NCI-H1694 treated with DMSO at 0.1 percent for 48 hours (cell line): ENCODE measurements at places on chromosomes 2 and 18.

DNA sequence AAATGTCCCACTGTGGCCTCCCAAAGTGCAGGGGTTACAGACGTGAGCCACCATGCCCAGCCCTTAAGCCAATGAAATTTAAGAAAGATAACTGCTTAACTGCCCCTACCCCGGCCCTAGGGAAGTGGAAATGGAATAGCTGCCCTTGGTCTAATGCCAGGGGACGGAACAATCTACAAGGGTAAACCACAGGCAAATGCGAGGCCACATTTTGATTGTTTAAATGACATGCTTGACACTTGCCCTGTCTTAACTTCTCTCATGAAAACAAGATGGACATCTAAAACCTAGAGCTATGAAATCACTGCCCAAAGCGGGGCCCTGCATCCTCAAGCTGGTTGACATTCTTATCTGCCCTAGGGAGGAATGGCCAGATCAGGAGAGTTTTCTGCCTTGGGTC is 5.5 kb upstream of the ITSN2 start:
- DNase-seq, result no peak

- no peak for DNase-seq
These were observed 476.3 kb downstream of the TRIB2 start for GRCh38 chr2:13193075-13193474.

DNA sequence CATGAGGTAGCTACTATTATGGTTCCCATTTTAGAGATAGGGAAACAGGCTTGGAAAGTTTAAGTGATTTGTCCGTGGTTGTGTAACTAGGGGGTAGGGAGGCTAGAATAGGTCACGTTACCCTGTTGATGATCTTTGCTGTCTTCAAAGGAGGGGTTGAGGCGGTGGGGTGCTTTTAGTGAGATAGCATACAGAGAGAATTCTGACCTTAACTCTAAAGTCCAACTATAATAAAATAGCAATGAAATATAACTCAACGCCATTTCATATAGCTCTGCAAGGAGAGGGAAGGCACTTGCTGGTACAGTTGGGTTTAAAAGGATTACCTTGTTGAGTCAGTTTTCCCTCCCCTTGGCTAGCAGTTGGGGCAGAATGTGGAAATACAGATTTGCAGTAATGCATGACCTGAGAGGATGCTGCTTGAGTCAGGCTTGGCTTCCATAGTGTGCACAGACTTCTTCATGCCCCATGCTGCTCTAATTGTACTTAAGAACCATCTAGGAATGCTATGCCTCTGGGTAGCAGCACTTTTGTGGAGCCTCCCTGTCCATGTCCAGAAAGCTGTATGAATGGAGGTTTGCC is 143.9 kb downstream of the LTBP1 start:
- no peak for DNase-seq

GRCh38 chr2:200828572-200829257 is 17.0 kb downstream of the BZW1 start:
- no peak for DNase-seq

- DNase-seq, result peak; percentile 50
These were observed 78.2 kb downstream of the UBE2E3 start for GRCh38 chr2:181058378-181059269.

GRCh38 chr2:160389875-160390274 is 103.7 kb downstream of the RBMS1 start:
- no peak for DNase-seq

DNA sequence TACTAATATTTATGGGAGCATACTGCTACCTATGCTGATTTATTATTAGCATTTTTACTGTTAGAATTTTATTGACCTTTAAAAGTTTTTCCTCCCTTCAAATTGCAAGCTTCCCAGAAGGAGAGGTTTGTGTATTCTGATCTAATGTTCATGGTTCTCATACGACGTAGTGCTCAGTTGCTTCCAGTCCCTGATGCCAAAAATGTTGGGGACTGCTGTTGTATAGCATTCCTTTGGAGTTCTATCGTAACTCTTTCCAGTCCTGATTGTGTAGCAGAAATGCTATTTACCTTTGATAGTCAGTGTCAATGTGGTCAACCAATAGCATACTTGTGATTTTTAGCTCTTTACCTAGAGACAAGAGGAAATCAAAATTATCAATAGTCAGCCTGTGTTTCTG is 69.5 kb upstream of the ZSWIM2 start:
- no peak for DNase-seq

- no peak for DNase-seq
These were observed 8.3 kb upstream of the TNS1 start for GRCh38 chr2:218010984-218011652.

GRCh38 chr2:133705287-133705686 is 137.0 kb upstream of the NCKAP5 start:
- DNase-seq, result no peak

GRCh38 chr2:6186332-6187151 is 494.4 kb downstream of the SOX11 start:
- DNase-seq, result no peak

DNA sequence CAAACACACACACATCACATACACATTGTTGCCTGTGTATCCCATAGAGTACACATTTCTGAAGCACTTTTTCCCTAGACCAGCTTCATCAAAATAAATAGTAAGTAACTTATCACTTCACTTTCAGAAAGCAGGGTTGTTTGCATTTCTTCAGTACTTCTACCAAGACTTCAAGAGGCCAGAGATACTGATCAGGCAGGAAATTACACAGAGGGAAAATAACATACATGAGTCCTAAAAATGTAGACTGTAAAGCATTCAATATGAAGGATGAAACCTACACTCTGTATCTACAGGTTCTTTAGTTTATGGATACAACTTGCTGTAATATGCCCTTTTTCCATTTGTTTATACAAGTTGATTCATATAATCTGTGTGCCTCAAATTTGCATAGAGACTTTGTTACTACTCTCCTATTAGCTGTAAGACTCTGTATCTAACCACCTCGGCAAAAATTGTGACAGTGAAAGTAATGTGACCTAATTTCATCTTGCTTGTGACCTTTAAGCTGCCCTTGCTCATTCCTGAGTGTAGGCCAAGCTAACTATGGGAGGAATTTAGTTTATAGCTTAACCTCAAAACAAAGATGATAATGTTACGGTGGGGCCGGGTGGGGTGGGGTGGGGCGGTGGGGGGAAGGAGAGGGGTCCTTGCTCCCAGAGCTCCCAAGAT is 228.9 kb upstream of the SPOPL start:
- DNase-seq, result no peak

DNA sequence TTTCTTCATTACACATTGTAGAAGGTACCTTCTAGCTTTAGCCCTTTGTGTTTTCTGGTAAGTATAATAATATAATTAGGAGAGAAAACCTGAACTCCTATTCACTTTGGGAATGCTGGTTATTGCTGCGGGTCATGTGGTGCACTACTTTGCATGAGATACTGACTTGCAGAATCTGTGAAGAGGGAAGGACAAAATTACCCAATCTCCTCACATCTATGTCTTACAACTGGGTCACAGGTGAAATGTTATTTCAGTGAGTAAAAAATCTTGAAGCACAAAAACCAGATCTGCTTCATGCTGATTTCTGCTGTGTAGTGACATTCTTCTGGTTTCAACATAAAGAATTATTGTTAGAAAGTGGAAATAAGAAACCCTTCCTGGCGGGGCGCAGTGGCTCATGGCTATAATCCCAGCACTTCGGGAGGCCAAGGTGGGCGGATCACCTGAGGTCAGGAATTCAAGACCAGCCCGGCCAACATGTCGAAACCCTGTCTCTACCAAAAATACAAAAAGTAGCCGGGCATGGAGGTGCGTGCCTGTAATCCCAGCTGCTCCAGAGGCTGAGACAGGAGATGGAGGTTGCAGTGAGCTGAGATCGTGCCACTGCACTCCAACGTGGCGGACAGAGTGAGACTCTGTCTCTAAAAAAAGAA is 211.0 kb upstream of the REG3G start:
- DNase-seq, result no peak

GRCh38 chr18:2901423-2901985 is 54.7 kb downstream of the EMILIN2 start:
- DNase-seq, result no peak

DNA sequence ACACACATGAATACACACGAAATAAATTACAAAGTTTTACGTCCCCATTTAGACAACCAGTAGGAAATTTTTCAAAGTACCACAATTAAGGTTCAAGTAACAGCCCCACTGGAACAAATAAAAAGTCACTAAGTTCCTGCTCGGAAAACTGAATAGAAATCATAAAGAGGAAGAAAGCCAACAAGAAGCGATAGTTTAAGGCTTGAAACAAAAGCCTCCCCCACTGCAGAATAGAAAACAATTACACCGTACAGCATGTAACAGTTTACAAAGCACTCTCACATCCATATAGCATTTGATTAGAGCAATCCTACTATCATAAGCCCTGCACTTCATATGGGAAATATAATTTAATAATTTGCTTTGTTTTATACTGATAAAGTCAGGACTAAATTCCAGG is 15.5 kb downstream of the KLF7 start:
- no peak for DNase-seq
